ENCODE measurements at places on chromosomes 5 and 9. TPM values are rescaled to one million over a fixed set of nuclear protein-coding genes. Genes with fewer than 3 reads are reported as not detected.

Gene LCN1
- total RNA-seq: not detected

Gene ENG
- total RNA-seq: 1.1 TPM

GRCh38 chr9:114910541-114910940 is 19.9 kb downstream of the TNFSF8 start:
- no peak for DNase-seq

- no peak for DNase-seq
These were observed 137.4 kb downstream of the STK32A start for GRCh38 chr5:147372191-147372590.

Gene TPPP
- total RNA-seq: 1.9 TPM

All from PC-3 (cell line).